ENCODE measurements at places on chromosomes 3 and 15. TPM values are rescaled to one million over a fixed set of nuclear protein-coding genes. Genes with fewer than 3 reads are reported as not detected.

DNA sequence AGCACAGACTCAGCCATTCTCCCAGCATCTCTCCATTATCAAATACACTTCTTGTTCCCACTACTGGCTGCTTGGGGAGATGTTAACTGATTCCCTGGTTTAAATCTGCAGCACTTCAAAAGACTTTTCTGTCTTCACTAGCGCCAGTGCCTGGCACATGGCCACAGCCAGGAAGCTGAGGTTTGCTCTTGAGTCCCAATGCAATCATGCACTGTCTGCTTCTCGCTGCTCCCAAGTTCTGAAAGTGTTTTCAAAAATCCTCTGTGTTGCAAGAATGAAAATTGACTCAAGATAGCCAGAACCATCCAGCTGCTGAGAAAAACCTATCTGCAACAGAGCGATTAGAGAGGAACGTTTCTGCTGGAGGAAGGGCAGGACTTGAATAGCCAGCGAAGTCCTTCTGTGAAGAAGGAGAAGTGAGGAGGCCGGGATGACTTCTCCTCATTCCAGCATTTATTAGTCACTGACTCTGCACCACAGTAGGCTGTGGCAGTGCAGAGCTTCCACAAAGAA, 358.4 kb upstream of the NR2F2 start:
- peak; percentile 88 for DNase-seq

DNA sequence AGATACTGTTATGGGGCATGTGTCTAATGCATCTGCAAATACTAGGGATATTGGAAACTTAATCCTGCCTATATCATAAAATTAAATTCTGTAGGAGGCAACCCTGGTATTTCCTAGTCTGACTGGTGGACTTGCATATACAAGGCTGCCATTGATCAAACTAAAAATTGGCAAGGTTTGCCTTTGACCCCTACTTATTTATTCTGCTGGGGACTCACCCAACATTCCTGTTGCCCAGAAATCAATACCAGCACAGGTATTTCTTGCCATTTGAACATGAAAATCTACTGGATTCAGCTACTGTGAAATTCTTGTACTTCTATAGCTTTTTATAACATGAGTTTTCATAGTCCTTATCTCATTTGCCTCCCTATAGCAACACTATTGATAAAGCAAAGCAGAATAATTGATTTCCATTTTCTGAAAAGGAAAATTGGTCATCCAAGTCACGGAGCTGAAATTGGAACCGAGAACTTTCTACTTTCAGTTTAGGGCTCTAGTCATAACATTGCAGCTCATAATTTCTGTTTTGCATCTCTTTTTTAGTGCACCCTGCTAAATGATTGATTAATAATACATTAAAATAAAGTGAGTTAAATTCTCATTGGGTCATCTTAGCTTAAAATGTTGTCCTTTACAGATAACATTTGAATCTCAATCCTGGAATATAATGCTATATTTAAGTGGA, 365.2 kb downstream of the MFSD1 start:
- DNase-seq = no peak

Gene PLA2G4E
- not detected for total RNA-seq

Gene COL6A5
- total RNA-seq = under 0.01 TPM

- DNase-seq = peak; percentile 65
Observed at GRCh38 chr3:42351207-42351606, 59.2 kb downstream of the LYZL4 start.

DNA sequence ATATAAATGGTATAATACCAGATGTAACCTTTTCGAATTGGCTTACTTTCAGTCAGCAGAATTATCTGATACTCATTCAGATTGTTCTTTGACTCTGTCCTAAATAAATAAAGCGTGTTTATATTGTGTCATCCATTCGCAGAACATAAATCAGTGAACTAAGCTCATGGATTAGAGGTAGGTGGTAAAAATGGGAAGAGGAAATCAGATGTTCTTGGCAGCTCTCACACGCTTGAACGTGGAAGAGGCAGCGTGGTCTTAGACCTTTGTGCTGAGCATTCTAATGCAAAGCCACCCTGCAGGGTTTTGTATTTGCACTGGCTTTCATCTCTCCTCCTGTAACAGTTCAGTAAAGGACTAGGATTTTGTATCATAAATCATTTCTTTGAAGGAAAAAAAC, 441.4 kb downstream of the GABRG3 start:
- DNase-seq = no peak

- DNase-seq = no peak
Observed at GRCh38 chr15:85389306-85389650, 8.9 kb downstream of the AKAP13 start.

GRCh38 chr3:42061713-42062380, 29.3 kb upstream of the TRAK1 start:
- DNase-seq = peak; percentile 90

DNA sequence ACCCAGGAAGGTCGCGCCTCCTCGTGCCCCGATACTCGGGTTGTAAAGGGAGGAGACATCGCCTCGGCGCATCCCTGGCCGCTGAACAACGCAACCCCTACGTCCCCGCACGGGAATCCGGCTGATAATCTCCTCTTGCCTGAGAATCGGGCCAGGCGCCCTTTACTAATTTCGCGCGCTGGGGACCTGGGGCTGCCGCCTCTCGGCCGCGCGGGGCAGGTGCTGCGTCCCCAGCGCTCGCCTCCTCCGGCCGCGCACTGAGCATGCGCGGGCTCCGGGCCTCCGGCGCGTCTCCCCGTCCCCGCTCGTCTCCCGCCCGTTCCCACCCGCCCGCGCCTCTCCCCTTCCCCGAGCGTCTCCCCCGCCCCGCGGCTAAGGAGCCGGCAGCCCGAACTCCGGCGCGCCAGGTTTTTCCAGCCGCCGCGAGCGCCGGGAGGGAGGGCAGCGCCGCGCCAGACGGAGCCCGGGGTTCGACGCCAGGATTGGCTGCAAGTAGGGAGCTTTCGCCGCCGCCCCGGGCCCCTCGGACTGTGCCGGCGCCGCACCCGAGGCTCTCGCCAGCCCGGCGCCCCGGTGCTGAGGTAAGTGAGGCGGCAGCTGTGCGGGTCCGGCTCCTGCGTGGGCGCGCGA, at the start of gene CNTN4:
Gene CNTN4 (plus strand): TSS at position 469 of the 630 bp plus-strand sequence.
- DNase-seq = no peak

Gene ADAMTSL3
- 0.26 TPM for total RNA-seq

GRCh38 chr3:131794766-131795388, 239.9 kb downstream of the CPNE4 start:
- DNase-seq = peak; percentile 46

Gene PPIB
- 776 TPM for total RNA-seq

Gene IGF2BP2
- total RNA-seq = 26.2 TPM

DNA sequence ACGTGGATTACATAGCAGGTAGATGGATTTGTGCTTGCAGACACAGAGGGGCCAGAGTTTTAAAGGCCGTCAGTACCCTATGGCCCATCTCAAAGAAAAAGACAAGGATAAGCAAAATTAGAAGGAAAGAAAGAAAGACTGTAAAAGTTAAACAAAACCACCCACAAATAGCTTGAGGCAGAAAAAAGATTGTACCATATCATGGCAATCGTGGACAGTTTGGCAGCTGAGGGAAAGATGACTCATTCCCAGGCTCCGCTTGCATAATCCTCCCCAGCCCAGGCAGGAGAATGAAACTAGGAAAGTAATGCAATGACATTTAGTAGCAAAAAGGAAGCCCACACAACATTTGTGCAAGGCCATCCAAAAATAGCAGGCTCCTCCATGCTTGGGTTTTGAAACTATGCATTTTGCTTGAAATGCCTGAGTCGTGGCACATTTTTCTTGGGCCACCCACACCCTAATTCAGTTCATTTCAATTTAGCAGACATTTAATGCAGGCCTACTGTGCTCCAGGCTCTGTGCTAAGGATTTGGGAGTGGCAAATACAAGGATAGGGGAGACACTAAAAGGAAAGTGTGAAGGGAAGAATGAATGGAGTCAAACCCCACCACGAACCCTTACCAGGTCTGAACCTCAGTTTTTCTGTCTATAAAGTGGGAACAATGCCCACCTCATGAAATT, 40.9 kb upstream of the SMAD3 start:
- DNase-seq = peak; percentile 98

GRCh38 chr15:67359431-67360079, 105.0 kb downstream of the IQCH start:
- DNase-seq = no peak

DNA sequence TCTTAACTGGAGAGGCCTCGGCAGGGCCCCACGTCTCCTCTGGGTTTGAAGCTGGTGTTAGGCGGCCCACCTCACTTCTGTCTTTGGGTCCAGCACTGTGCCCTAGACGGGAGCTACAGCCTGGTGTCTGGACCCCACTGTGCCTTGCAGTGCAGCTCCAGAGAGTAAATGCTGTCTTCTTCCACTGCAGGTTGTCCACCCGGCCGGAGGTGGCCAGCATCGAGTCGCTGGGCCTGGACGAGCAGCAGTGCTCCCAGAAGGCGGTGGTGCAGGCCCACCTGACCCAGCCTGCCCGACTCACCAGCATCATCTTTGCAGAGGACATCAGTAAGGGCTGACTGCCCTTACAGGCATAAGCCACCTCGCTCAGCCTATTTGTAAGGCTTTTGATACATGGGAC, 53.1 kb upstream of the TAMM41 start:
- no peak for DNase-seq

- DNase-seq = no peak
Observed at GRCh38 chr3:31011380-31011779, 116.9 kb upstream of the GADL1 start.

GRCh38 chr15:67089217-67090193, 24.1 kb downstream of the SMAD3 start:
- DNase-seq = no peak

Gene PRSS50
- not detected for total RNA-seq

- no peak for DNase-seq
Observed at GRCh38 chr3:38490281-38491030, 5.7 kb upstream of the EXOG start.

- DNase-seq = no peak
Observed at GRCh38 chr15:101088271-101088670, 163.6 kb downstream of the CHSY1 start.

GRCh38 chr3:78844307-78844706, 923.5 kb downstream of the ROBO1 start:
- DNase-seq = no peak

DNA sequence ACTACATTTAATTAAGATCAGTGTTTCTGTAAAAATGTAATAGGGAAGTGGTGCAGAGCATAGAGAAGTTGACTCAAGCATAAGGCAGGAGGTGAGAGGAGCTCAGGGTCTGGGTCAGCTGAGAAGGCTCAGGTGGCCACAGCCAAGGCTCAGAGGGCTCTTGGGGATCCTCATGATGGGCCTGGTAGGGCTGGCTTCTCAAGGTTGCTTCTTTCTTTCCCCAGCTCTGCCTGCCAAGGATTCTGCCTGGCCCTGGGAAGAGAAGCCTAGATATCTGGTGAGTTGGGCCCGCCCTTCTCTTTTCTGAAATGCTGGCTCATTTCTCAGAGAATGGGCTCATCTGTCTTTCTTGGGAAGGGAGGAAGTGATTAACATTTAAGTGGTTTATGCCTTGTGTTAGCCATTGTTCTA, 6.5 kb downstream of the ZNF589 start:
- DNase-seq = peak; percentile 40

Measured in fibroblast of lung (primary cell).